ENCODE measurements at places on chromosomes 2 and 18.

DNA sequence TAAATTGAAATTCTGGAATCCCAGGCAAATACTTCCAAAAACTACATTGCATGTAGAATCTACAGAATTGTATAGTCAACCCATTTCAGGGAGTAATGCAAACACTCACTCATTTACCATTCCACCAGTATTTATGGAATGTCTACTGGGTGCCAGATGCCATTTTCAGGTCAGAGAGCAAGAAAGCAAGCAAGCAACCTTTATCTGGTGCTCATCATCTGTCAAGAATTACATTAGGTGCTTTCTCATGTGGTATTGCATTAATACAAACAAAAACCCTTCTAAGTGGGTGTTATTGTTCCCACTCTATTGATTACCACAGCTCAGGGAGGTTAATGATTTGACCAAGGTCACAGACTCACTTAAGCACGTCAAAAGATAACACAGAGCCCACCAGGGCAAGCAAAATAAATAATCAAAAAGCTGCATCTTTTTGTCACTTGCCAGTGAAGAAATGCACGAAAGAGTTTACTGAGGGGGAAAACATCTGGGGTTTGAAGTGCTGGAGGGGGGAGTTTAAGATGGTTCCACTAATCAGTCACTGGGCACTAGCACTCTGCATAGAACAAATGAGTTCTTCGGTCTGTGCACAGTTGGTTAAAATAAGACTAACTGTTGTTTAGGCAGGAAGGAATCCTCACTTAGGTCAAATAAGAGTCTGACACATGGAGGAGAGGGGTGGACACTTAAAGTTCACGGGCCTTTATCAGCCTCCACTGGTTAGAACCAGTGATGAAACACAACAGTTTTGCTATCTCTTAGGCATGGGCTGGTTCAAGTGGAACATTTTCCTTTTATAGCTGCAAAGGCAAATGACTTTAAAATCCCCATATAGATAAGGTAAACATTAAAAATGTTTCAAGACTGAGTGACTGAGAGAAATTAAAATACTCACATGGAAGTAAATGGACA lies 208.8 kb downstream of the CDH2 start:
- DNase-seq: no peak

GRCh38 chr18:58845928-58846724 lies 18.6 kb upstream of the ZNF532 start:
- no peak for DNase-seq

- DNase-seq: no peak
Measured at GRCh38 chr2:20349513-20349921, 1.1 kb downstream of the PUM2 start.

DNA sequence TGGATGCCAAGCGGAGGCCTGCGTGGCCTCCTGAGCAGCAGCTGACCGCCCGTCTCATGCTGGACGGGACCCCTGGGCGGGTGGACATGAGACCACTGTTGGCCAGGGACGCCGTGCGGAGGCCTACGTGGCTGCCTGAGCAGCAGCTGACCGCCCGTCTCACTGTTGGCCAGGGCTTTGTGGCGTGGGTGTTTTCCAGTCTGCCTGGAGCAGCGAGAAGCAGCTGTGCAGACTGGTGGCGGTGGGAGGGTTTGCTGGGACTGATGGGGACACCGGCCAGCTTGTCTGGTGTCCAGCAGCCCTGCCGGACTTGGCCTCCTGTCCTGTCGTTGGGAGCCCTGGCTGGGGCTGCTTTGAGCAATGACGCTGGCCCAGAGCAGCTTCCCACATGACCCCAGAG lies 5.8 kb upstream of the D2HGDH start:
- no peak for DNase-seq

GRCh38 chr2:86787736-86788135 lies 3.0 kb downstream of the CD8A start:
- DNase-seq: peak; percentile 83

GRCh38 chr18:13580991-13581390 lies 145.4 kb downstream of the FAM210A start:
- no peak for DNase-seq

- no peak for DNase-seq
Measured at GRCh38 chr2:241774419-241775222, 2.0 kb upstream of the GAL3ST2 start.

GRCh38 chr2:69958480-69958879 lies 3.0 kb downstream of the ASPRV1 start:
- no peak for DNase-seq

- DNase-seq: no peak
Measured at GRCh38 chr18:23552505-23552904, 33.8 kb downstream of the NPC1 start.

- no peak for DNase-seq
Measured at GRCh38 chr2:44191739-44192138, 23.1 kb downstream of the PPM1B start.

DNA sequence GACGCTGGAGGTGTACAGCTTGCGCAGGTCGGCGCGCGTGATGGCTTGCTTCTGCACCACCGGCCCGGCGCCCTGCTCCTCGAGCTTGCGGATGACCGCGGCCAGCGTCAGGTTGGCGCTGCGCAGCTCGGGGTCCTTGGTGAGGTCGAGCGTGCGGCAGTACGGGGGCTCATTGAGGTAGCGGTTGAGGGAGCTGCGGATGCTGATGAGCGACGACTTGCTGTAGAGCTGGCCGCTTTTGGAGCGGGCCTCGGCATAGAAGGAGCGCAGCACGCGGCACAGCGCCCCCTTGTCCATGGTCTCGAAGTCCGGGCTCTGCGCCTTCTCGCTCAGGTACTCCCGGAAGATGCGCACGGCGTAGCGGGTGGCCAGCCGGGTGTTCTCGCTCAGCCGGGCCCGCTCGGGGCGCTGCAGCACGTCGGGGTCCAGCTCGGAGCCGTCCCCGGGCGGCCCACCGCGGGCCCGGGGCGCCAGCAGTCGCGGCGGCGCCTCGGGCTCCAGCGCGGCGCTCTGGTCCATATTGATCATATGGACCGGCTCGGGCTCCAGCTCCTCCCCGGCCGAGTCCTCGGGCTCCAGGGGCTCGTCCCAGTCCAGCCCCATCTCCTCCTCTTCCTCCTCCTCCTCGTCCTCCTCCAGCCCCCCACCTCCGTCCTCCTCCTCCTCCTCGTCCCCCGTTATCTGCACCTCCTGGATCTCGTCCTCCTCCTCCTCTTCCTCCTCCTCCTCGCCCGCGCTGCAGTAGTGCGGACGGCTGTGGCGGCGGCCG lies 523 bp downstream of the KCTD1 start:
- no peak for DNase-seq

DNA sequence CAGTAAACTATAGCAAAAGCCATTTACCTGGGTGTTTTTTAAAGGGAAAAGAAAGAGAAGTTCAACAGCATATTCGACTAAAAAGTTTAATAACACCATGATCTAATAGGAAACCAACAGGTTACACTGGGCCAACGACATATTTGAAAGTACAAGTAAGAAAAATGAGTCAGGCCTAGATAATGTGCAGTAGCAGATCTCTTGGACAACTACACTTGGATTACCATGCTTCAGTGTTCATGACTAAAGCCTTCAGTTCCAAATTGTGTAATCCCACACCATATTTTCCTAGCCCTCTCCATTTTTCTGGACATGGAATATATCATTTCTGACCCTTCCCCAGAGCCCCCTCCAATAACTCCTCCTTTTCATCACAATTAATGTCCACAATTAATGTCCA lies 39.1 kb upstream of the FIGN start:
- DNase-seq: no peak

GRCh38 chr2:49335546-49335945 lies 181.2 kb upstream of the FSHR start:
- no peak for DNase-seq

DNA sequence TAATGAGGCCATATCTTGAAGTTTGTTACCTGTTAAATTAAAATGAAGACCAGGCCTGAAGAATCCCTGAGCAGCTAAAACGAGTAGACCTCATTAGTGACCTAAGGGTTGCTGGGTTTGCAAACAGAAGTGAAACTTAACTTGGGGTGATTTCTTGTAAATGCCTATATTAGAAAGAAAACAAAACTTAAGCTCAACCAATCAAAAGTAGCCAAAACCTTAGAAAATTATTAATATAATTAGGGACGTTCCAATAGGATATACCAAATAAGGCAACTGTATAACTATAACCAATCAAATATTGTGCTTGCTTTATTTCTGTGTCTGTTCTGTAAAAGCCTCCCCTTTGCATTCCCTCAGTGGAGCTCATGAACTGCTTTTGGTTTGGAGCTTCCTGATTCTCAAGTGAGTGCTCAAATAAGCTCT lies 137.9 kb upstream of the VRK2 start:
- DNase-seq: no peak

All from Kasumi-1 (cell line).